ENCODE measurements at places on chromosomes 6 and 20.

DNA sequence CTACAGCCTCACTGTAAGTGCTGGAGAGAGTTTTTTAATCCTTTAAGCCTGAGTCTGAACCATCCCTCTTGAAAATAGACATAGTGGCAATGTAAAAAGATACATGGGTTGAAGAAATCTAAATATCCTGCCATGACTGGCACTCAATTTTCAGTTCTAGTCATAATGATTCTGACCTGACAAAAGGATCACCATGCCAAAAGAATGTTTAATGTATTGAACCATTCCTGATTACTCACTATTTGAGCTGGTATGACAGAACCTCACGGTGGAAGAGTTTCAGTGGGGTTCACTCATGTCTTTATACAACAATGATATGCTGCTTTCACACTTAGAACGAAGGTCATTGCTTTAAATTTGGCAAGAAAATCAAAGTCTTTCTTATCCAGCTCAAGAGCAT lies 93.4 kb downstream of the HIVEP2 start:
- DNase-seq, result no peak

GRCh38 chr6:43492673-43493072 lies 15.3 kb downstream of the TJAP1 start:
- no peak for DNase-seq

DNA sequence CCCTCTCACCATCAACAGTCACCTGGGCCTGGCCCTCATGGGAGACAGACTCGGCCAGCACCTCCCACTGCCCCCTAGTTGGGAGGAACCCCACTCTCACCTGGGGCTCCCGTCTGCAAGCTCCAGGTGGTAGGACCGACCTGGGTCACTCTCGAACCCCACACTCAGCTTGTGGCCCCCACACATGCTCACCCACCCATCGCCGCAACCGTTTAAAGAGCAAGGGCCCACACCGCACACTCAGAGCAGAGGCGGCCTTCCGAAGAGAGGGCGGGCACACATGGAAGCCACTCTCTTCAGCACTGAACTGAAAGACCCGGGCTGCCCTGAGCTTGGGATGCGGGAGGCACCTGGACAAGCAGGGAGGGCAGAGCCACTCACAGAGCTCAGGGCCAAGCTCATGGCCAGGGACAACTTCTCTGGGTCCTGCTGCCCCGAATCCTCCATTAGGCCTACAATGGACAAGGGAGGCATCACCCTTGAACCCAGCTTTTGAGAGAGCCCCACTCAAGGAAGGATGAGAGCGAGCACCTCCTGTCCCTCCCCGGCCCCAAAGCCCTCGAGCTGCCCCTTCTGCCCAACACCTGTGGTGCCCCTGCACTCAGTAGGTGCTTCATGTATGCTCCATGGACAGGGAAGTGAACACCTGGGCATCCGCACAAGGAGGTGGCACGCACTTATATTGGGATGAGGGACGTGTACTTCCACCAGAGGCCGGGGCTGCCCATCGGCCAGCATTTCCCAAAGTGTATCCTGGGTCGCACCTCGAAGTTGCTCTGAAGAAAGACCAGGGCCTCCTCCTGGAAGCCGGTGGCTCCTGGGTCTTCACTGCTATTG lies 50.4 kb downstream of the YTHDF1 start:
- DNase-seq, result no peak

- DNase-seq, result peak; percentile 78
These were observed 48.0 kb downstream of the ARMC2 start for GRCh38 chr6:108896111-108896661.

DNA sequence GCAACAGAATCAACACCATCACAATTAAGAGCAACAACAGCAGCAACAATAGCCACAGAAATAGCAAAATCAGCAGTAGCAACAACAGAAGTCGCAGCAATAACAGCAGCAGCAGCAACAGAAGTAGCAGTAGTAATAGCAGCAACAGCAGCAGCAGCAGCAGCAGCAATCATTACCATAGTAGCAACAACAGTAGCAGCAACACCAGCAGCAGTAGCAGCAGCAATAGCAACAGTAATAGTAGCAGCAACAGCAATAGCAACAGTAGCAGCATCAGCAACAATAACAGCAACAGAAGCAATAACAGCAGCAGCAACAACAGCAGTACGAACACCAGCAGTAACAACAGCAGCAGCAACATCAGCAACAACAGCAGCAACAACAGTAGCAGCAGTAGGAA lies 39.8 kb downstream of the SLC22A2 start:
- DNase-seq, result peak; percentile 19

Measured in foreskin keratinocyte (primary cell).